HAP-1 (cell line): ENCODE measurements at places on chromosomes 1 and 21.

- DNase-seq = no peak
These were observed 80.8 kb downstream of the DOP1B start for GRCh38 chr21:36237441-36237840.

- no peak for DNase-seq
These were observed 209.2 kb upstream of the PTGFR start for GRCh38 chr1:78281580-78281979.

DNA sequence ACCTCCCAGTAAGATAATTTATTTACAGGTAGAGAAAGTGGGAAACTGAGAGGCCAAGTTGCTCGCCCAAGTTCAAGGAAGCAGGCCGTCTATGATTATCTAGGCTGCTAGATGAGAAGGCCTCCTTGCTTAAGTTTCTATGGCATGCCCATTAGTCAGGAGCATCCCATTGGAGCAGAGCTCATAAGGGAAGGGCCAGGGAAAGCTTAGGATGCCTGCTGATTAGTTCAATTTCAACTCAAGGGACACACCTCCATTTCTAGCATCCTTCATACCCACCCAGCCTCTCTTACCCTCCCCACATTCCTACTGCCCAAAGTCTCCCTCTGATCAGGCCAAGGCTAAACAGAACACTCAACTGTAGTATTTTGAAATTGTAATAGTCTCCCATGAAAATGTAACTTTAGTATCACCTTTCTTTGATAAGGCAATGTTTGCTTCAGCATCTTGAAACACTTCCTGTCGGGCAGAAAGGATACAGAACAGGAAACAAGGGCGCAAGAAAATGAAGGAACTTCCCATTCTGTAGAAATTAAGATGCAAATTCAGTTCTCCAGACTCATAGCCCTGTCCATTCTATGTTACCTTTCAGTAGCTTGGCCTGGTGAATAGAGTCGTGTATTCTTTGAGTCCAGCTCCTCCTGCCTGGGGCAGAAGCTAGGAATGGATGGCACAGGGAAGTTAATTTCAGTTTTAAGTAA lies 46.3 kb upstream of the TARBP1 start:
- no peak for DNase-seq

DNA sequence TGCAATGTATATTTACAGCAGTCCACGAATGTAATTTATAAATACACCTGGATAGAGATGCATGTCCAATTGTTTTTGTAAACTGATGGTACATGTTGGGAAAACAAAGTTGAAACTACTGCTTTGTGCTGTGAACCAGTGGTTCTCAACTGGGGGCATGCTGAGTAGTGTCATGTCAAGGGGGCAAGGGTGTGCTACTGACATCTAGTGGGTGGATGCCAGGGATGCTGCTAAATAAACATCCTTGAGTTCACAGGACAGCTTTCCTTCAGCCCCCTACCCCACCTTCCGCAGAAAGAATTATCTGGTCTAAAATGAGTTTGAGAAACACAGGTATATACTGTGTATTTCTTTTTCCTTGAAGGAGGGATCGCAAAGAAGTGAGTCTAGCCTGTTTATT lies 95.9 kb downstream of the RASAL2 start:
- peak; percentile 68 for DNase-seq

- no peak for DNase-seq
These were observed 42.9 kb upstream of the TDRD10 start for GRCh38 chr1:154459080-154459479.

GRCh38 chr1:199931666-199932377 lies 95.7 kb upstream of the NR5A2 start:
- no peak for DNase-seq

- DNase-seq = no peak
These were observed 31.4 kb downstream of the FMO1 start for GRCh38 chr1:171279678-171280077.

- DNase-seq = no peak
These were observed 40.8 kb downstream of the MCOLN2 start for GRCh38 chr1:84956097-84956496.

GRCh38 chr1:62727656-62728407 lies 39.6 kb upstream of the DOCK7 start:
- DNase-seq = no peak

GRCh38 chr1:36751525-36751924 lies 268.8 kb upstream of the CSF3R start:
- no peak for DNase-seq

DNA sequence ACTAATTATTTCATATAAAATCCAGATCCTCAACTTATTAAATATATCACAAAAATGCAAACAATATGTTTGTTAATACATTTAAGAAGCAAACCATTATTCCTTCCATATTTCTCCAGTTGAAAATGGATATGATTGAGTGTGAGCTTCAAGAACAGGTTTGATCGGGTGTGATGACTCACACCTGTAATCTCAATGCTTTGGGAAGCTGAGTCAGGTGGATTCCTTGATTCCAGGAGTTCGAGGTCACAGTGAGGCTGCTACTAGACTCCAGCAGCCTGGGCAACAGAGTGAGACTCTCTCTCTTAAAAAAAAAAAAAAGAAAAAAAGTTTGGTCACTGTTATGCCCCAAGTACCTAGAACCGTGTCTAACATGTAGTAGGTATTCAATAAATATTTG lies 42.9 kb upstream of the RRP15 start:
- no peak for DNase-seq

DNA sequence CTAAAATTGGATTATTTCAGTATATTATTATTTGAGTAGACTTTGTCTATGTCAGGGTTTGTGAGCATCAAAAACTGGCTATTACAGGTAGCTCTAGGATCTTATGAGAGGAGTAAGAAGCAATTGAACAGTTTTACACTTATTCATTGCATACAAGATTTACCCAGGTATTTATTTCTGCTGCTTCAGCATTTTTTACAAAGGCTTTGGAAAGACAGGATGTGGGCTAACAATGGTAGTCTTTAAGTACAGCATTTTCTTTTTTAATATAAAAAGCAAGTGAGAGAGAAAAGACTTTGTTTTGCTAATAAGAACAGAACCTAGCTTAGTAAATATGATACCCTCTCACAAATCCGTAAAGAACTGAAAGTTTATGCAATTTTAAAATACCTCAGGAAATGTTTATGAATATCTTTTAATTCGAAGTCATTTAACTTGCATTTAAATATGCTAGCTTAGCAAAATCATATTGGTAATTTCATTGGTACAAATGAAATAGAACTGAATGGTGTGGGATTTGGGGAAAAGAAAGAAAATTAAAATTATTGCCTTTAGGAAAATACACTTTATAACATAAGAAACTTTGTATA lies 32.1 kb upstream of the RGS18 start:
- peak; percentile 51 for DNase-seq

DNA sequence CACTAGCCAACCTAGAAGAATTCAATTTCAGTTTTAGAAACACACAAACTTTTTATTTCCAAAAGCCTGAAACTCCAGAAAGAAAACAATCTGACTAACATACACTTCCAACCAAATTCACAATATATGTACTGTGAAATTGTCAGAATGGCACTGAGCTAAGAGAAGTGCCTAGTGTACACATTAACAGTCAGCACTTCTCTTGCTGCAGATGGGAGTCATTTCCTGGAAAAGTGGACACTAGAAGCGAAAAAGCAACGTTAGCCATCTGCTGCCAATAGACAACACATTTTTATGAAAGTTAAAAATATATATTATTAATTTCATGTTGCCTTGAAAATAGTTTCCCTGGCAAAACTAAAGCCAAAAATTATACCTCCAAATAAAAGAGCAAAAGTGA lies 66.1 kb downstream of the EPS15 start:
- no peak for DNase-seq

DNA sequence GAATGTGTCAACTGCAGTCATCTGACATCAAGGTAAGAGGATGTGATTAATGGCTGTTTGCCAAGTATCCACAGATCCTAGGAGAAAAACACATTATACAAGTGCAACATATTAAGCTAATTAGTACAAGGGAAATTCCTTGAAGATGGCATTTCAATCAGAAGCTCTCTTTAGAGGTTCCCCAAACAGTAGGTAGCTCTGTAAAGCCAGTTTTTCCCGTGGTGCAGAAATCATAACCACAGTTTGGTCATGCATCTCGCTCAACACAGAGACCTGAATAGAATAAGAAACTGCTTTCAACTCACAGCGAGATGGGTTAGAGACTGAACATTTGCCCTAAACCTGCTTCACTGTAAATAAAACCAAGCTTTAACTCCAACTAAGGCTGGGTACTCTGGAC lies 230.5 kb upstream of the CAMK1G start:
- no peak for DNase-seq

DNA sequence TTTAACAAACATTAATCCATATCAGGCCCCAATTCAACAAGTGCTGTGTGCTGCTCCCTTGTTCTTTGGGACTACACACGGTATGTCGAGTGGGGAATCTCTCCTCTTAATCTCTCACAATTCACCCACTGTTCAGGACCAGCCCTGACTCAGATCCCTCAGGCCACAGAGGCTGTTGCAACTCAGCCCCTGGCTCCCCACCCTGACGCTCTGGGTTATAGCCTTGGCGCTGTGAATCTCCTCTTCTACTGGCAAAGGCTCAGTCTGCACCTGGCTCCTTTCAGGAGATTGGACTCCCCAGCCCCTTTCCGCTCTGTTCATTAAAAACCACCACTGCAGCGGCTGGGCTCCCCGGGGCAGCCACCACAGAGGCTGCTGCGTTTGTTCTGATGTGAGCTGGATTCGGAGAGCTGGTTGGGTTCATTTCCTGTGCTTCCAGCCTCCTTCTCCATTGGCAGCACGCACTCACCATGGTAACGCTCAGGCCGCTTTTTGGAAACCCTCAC lies 13.0 kb downstream of the CAPN8 start:
- DNase-seq = no peak

GRCh38 chr1:204201348-204202040 lies 5.2 kb upstream of the KISS1 start:
- no peak for DNase-seq

GRCh38 chr1:102851616-102852015 lies 256.7 kb downstream of the COL11A1 start:
- DNase-seq = no peak

- DNase-seq = no peak
These were observed 18.3 kb downstream of the HOOK1 start for GRCh38 chr1:59833022-59833421.

DNA sequence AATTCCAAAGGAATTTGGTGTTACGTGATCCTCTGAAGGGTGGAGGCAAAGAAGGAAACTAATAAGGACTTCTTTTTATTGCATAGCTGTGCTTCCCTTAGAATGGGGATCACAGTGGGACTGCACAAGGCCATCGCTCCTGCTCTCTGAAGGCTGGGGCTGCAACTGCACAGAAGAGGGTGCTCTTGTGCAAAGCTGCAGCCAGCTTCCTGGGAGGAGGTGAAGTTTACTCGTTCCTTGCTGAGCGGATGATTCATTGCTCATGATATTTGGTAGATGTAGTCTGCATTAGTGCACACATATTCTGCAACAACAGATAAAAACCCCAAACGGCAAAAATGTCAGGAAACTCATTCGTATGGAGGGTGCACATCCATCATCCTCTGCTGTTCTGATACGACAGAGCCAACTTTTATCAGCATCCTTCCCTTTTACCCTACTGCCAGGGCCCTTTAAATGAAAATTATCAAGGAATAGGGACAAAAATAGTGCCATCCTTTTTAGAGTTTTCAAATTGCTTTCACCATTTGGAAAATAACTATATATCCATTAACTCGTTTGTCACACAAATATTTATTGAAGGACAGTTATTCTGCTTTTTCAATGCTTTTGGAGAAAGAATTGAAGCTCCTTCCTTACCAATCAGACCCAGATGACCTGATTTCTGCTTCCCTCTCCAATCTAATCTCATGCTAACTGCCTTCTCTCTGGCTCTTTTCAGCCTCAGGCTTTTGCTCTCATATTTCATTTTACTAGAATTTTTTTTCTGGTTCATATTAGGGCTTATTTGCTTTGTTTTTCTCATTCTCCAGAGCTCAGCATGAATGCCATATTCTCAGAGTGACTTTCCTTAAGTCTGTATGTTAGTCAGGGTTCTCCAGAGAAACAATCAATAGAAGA lies 263.6 kb downstream of the DUSP10 start:
- DNase-seq = peak; percentile 6

- DNase-seq = no peak
These were observed 508.3 kb upstream of the PKN2 start for GRCh38 chr1:88175631-88176226.

GRCh38 chr1:234745844-234746797 lies 136.1 kb upstream of the IRF2BP2 start:
- DNase-seq = no peak

DNA sequence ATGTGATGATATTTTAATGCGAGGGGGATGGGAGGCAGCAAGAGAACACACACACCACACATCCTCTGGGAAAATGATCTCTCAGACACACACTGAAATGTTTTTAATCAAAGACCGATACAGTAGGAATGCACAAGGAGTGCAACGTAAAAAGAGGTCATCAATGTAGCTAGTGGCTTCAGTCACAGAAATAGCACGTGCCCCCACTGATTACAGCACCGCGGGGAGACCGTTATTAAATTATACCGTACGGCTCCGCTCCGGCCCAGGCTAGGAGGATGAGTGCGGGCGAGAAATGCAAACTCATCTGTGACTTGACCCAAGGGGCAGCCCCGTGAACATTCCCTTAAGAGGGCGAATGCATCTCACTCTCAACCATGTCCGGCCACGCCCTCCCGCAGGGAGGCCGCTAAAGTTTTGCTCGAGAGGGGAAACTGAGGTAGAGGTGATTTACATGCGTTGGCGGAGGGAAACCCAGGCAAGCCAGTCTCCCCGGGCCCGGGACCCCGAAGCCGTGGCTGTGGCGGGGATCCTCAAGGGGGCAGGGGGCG lies 552 bp downstream of the UBR4 start:
- peak; percentile 45 for DNase-seq

- DNase-seq = peak; percentile 58
These were observed 16.4 kb upstream of the TARBP1 start for GRCh38 chr1:234495231-234495990.

DNA sequence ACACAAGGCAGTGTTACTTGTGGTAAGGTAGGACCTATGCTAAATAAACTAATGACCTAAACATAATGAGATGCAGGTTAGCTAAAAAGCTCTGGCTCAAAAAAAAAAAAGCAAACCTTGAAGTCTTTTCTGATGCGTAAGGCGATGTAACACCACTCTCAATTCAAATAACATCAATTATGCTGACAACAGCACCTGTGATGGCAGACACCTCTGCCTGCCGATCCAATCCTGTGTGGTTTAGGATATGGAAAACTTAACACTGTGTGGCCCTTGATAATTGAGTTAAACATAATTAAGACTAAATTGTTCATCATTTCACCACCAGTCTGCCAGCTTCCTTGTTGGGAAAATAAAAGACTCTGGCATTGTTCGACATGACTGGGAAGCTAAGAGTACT lies 9.1 kb downstream of the RPAP2 start:
- DNase-seq = no peak

DNA sequence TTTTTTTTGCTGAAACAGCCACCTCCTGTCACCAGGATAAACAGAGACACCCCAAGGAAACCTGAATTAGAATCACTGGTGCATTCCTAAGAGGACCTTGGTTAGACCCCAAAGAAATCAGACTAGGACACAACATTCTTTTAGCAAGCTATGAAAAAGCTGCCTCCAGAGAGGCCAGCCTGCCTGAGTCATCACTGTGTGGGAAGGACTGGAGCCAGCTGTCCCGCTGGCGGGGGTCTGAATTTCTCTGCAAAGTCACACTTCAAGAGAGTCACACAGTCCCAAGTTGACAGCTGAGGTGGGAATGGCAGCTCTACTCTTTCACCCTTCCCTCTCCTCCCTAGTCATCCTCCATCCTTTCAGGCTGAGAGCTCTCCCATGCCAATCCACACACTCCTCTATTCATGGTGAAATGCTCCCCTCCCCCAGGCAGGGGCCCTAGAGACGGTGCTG lies 405.0 kb upstream of the POU3F1 start:
- DNase-seq = no peak

GRCh38 chr1:206803221-206803730 lies 31.0 kb upstream of the IL10 start:
- DNase-seq = no peak

- DNase-seq = no peak
These were observed 1.7 kb downstream of the PDXK start for GRCh38 chr21:43720539-43721166.
